Hair follicular keratinocyte (primary cell): ENCODE measurements at places on chromosomes 12 and 14. TPM values are rescaled to one million over a fixed set of nuclear protein-coding genes. Genes with fewer than 3 reads are reported as not detected.

The TEAD4 gene
- total RNA-seq: 17.3 and 34.2 TPM in 2 replicates

The CBLN3 gene
- 0.11 and 0.31 TPM in 2 replicates for total RNA-seq

The PLEKHA5 gene
- total RNA-seq: 13.8 and 18.2 TPM in 2 replicates

The CAPRIN2 gene
- 21.4 and 22.3 TPM in 2 replicates for total RNA-seq

The PMCH gene
- total RNA-seq: not detected in 2 replicates

The CPSF6 gene
- 23.6 and 31.1 TPM in 2 replicates for total RNA-seq

The PRH2 gene
- not detected in 2 replicates for total RNA-seq

The ZNF268 gene
- 11.9 and 13.5 TPM in 2 replicates for total RNA-seq

The P3H3 gene
- 10.6 and 15.9 TPM in 2 replicates for total RNA-seq

The A2ML1 gene
- total RNA-seq: 2.7 and 5.4 TPM in 2 replicates
